Stimulated activated CD4-positive, alpha-beta T cell treated with anti-CD3 and anti-CD28 coated beads, Interleukin-15, amount 100 ng/mL, for 1 hour (primary cell): ENCODE measurements at places on chromosomes 5 and 9.

DNA sequence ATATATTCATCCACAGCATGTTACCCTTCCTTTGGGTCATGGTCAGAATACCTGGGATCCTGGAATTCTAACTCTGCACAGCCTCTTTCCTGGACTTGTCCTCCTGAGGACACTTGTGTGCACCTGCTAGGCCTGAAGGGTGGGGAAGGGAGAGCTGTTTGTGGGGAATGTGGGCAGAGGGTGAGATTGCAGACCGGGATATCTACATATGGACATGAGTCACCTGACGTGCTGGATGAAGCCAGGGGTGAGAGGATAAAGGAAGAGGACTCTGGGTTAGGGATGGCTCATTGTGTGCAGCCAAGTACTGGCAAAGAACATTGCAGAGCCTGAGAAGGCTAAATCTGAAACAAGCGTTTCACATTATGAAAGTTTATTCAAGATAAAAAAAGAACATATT is 241.4 kb upstream of the RPS23 start:
- no peak for DNase-seq

DNA sequence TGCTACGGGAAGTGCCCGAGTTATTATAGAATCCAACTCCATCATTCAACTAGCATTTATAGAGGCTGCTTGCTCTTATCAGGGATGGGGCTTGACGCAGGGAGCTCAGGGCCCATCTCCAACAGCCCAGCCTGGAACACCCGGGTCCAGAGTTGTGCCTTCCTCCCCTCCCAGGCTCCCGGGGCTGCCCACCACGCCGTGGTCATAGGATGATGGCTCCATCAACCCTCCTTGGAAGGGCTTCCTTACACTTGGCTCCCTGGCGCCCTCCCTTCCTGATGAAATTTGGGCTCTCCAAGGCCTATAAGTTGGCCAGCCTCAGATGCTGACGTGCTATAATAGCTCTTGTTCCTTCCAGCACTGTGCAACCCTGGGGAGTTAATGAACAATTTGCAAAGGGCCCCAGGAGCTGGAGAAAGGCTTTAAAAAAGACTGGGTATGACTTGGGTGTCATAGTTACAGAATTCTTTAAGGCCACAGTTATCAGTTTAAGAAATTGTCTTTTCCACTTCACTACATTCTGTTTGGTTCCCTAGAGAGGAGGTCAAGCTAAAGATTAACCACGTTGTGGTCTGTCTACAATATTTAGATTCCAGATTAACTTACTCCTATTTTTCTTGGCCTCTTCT is 42.5 kb upstream of the GADD45G start:
- no peak for DNase-seq

- no peak for DNase-seq
Measured at GRCh38 chr5:41763081-41763480, 107.1 kb downstream of the OXCT1 start.

- no peak for DNase-seq
Measured at GRCh38 chr5:25707093-25707492, 1062.3 kb upstream of the CDH10 start.

DNA sequence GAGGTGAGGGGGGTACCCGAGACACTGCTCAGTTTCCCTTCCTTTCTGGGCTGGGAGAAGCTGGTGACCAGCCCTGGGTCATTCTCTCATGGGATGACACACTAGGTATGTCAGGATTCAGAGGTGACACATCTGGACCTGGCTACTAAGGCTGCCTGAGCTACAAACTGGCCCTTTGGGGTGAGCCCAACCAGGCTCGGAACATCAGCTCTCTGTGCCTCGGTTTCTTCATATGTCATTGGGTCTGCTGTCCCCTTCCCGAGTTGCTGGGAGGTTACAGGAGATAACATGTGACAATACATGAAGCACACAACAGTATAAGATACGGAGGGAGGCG is 11.8 kb downstream of the CARD19 start:
- DNase-seq = no peak
